Urothelium cell line (cell line): ENCODE measurements at places on chromosomes 13 and 19.

- DNase-seq, result no peak
Measured at GRCh38 chr13:39099231-39099630, 61.0 kb downstream of the NHLRC3 start.

GRCh38 chr19:17942582-17943273, 9.9 kb downstream of the CCDC124 start:
- DNase-seq, result no peak

- no peak for DNase-seq
Measured at GRCh38 chr13:51541809-51542258, 42.4 kb upstream of the WDFY2 start.

- DNase-seq, result no peak
Measured at GRCh38 chr19:38172001-38172400, 52.0 kb downstream of the DPF1 start.

GRCh38 chr13:78997902-78998629, 339.1 kb upstream of the OBI1 start:
- no peak for DNase-seq

DNA sequence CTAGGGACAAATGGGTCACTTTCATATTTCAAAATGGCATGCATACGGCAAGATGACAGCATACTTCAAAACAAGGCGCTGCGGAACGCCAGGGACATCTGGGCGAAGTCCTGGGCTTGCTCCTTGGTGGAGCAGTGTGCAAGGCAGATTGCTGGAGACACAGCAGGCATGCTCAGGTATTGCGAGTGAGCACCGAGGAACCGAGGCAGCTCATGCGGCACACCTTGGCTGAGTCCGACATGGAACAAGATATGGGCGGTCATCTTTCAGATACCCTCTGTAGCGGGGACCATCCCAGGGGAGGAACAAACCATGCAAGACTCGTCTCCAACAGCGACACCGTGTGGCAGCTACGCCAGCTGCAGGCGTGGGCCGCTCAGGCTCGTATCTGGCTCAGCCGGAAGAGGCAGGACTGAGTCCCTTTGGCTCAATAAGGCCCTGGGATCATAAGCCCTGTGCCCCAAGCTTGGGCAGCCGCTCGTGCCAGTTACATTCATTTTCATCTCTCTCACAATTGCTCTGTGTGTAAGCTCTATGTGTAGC, 112.4 kb downstream of the NUFIP1 start:
- no peak for DNase-seq

DNA sequence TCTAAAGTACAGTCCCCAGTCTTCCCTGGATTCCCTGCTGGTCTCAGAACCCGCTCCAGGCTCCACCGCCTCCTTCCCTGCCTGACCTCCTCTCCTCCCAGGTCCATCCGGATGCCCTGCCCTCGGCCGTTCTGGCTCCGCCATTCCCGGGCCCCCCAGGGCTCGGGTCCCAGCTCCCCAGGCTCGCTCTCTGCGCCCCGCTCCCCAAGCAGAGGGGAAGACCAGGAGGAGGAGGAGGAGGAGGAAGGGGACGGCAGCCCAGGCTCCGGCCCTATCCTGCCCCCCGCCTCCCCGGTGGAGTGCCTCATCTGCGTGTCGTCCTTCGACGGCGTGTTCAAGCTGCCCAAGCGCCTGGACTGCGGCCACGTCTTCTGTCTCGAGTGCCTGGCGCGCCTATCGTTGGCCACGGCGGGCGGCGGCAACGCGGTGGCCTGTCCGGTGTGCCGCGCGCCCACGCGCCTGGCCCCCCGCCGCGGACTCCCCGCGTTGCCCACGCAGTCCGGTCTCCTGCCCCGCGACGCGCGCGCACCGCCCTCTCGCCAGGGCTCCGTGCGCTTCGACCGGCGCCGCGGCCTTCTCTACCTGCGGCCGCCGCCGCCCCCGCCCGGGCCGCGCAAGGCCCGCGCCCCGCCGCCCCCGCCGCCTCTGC, 647 bp downstream of the RNF225 start:
- no peak for DNase-seq

GRCh38 chr19:23526302-23526701, 131.0 kb upstream of the ZNF91 start:
- DNase-seq, result no peak

DNA sequence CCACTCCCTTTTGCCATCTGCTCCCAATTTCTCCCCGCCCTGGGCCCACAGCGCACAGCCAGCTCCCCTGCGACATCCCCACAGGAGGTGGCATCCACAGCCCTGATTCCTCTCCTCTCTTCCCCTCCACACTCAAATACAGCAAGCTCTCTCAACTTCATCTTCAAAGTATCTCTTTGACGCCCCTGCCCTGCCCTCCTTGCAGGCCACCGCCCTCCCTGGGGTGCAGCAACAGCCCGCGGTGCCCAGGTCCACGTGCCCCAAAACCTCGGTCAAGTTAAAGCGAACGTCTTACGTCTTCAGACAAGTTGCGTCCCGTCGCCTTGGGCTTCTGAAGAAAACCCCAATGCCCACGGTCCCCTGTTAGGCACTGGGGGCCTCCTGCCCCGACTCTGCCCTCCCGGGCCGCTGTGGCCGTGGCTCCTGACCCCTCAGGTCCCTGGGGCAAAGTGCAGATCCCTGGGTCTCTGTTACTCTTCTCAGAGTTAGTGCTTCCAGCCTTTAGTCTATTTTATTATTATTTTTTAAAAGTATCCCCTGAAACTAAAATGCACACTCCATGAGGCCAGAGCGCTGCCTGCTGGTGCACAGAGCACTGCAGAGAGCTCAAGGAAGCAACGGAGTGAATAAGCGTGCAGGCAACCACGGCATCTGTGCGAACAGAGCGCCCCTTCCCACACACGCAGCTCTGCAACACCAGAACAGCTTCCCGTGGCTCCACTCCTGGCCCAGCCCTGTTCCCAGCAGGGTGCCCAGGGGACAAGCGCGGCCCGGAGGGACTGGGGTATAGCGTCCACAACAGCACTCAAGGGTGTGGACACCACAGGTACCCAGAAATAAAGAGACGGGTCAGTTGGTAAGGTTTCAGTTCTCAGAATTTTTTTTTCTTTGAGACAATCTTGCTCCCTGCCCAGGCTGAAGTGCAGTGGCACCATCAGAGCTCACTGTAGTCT, 26.4 kb downstream of the IL17D start:
- DNase-seq, result no peak

GRCh38 chr19:57887195-57887941, 1.5 kb downstream of the ZNF814 start:
- no peak for DNase-seq

DNA sequence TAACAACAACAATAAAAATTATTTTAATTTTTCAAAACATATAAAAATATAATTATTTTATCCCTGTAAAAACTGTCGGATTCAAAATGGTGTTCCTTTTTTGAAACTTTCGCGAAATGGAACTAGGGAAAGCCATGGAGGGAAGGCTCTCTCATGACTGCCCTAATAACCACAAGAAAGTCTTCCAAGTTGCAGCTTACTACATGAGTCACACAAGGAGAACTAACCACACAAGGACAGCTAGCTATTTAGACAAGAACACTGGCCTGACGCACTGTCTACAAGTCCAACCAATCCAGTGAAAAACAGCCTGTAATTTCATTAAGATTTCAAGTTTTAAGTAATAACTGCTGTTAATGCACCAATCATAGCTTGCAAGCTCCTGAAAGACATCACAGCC, 319.2 kb upstream of the PCDH9 start:
- DNase-seq, result peak; percentile 43
